ENCODE measurements at places on chromosomes 4 and X.

- no peak for DNase-seq
Observed at GRCh38 chr4:177446586-177446985, 4.3 kb upstream of the AGA start.

GRCh38 chr4:152815078-152815477, 35.3 kb downstream of the ARFIP1 start:
- no peak for DNase-seq

- no peak for DNase-seq
Observed at GRCh38 chrX:106802063-106802387, 448 bp upstream of the TBC1D8B start.

DNA sequence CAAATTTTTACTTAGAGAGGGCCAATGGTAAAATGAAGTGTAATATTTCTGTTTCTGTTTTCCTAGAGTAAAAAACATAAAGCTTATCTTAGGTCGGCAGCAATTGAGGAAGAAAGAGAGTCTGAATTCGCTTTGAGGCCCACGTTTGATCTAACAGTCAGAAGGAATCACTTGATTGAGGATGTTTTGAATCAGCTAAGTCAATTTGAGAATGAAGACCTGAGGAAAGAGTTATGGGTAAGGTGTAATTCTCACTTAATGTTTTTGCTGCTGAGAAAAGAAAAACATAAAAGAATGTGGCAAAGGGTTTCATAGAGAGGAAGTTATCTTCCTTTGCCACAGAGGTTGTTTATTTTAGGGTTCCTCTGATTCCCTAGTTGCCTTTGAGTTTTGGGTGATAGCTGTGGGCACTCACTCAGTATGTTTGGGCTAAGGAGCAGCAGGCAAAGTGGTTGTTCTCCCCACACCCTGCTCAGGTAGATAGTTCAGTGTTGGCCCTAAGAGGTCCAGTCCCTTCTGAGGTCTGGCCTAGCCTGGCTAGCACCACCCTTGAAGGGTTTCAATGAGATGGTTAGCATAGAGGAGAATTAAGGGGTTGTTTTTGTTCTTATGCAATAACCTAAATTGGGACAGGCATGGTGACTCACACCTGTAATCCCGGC, 32.3 kb downstream of the HERC5 start:
- DNase-seq, result no peak

DNA sequence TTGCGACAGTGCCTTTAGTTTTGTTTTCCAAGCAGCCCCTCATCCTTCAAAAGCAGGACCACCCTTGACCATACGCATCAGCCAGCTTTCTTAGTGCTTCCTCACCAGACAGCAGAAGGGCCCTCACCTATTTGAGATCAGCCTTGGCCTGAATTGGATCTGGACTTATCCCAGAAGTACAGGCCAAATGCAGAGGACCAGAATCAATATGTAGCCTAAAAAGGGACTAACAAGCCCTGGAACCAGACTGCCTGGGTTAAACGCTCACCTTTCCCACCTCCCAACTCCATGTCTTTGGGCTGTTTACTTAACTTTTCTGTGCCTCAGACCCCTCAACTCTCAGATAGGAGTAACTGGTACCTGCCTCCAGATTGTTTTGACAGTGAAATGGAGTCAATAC, 77.7 kb upstream of the ATP6AP2 start:
- no peak for DNase-seq

- DNase-seq, result no peak
Observed at GRCh38 chr4:40446839-40447238, 111.7 kb downstream of the CHRNA9 start.

DNA sequence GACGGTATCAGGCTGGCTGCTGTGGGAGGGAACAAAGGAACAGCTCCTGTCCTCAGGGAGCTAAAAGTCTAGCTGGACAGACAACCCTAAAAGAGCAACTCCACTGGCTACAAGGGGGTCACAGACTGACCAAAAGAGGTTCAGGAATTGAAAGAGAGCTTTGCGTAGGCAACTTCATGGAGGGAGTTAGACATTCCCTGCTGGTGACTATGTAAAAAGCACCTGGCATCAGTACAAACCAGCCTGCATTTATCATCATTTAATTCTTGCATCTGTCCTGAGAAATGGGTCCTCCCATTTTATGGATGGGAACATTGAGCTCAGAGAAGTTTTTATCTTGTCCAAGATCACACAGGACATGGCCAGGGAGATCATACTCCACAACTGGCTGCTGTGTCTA, 1.4 kb upstream of the LGI2 start:
- no peak for DNase-seq

- no peak for DNase-seq
Observed at GRCh38 chr4:124555959-124556358, 156.6 kb downstream of the ANKRD50 start.

DNA sequence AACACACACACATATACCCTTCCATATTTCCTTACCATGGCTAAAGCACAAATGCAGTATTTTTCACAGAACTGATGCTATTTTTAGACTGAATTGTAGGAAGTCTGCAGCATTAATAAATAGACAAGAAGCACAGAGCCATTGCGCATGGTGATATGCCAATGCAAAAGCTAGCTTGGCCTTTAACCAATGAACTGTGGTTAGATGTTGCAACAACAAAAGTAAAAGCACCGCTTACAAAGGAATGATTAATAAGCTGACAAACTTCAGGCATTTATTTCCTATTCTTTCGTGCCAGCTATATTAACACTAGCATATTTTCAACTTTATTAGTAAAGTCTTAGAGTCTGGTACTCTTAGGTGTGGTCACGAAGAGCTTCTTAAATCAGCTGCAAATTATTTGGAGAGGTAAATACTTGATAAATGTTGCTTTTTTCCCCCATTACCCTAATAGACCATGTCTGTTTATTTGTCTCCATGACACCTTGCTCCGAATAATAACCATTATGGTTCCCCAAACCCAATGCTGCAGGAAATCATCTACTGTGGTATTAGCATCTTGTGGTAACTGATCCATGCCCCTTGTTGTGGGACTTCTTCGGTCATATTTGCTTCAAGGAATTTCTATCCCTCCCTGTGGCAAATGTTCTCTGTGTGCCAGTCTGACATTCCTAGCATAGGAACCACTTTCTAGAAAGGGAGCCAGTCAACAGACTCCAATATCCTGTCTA, 306.1 kb upstream of the TAPT1 start:
- DNase-seq, result no peak

DNA sequence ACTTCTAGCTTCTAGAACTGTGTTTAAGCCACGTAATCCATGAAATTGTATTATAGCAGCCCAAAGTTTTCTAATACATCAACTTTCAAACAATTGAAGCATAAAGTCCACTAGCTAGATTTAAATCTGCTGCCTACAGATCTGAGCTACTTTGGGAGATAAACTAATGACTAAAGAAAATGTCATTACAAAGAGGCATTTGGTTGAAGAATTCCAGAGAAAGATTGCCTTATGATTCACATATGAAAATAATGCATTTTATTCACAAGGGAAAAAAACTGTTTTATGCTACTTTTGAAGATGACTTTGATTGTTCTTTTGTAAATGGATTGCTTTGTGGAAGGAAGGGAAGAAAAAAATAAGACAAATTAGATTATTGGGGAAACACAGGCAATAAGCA, 124.1 kb upstream of the SLIT2 start:
- no peak for DNase-seq
